Lung microvascular endothelial cell (primary cell): ENCODE measurements at places on chromosomes 2 and 18. TPM values are rescaled to one million over a fixed set of nuclear protein-coding genes. Genes with fewer than 3 reads are reported as not detected.
A peak's percentile ranks its signal among the peaks of the same experiment; 100 is the strongest.

GRCh38 chr18:59051470-59052165 lies 88.1 kb upstream of the SEC11C start:
- DNase-seq = no peak

DNA sequence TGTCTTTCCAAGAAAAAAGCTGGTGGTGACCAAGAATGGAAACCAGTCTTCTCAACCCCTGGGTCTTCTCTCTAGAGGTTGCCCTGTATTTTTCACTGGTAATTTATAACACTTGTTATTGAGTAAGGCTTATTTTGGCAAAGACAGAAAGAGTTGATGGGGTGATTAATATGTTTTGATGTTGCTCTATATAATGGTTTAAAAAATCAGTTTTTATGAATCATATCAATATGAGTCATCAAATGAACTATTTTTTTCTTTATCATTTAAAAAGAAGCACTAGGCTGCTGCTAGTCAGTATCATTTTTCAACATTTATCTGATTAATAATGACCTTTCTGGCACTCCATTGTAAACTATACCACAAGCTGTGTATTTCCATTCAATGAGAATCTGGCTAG lies 1142.2 kb downstream of the LRP1B start:
- DNase-seq = peak; percentile 5

DNA sequence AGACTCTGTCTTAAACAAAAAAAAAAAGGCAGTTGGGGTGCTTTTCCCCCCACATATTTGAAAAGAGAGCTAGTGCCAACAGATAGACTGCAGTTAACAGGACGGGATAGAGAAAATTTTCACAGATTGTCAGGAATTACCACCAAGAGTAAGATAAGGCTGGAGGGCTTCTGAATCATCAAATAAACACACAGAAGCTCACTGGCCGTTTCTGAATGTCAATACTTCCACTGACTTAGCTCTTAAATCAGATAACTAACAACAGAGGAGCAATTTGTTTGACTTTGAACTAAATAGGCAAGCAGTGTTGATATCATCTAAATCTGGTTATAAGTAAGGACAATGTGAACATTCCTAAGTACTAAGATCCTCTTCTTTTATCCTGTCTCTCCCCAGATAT lies 34.7 kb downstream of the PIEZO2 start:
- no peak for DNase-seq

DNA sequence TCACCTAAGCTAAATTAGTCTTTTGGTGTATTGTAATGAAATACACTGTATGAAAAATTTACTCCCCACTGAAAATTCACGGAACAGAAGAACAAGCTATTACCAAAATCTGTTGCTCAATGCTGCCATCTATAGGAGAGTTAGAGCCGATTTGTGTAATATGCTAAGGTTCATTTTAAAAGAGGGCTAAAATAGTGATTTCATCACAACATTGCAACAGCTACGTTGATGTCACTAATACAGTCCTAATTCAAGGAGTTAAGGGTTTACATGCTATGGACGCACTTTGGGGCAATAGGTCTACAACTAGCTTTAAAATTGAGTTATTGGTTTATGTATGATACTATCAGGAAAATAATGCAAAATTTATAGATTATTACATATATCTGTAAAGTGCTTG lies 3.0 kb upstream of the IRS1 start:
- DNase-seq = peak; percentile 80

GRCh38 chr2:360124-360523 lies 72.2 kb upstream of the ALKAL2 start:
- DNase-seq = no peak

- peak; percentile 82 for DNase-seq
These were observed 50.2 kb upstream of the EML4 start for GRCh38 chr2:42118754-42119569.

GRCh38 chr18:33495278-33495677 lies 54.8 kb upstream of the CCDC178 start:
- peak; percentile 42 for DNase-seq

- no peak for DNase-seq
These were observed 6.2 kb upstream of the SATB2 start for GRCh38 chr2:199463708-199464605.

GRCh38 chr2:205571360-205571959 lies 110.8 kb upstream of the NRP2 start:
- DNase-seq = no peak

GRCh38 chr18:60200558-60200957 lies 172.0 kb downstream of the MC4R start:
- no peak for DNase-seq

DNA sequence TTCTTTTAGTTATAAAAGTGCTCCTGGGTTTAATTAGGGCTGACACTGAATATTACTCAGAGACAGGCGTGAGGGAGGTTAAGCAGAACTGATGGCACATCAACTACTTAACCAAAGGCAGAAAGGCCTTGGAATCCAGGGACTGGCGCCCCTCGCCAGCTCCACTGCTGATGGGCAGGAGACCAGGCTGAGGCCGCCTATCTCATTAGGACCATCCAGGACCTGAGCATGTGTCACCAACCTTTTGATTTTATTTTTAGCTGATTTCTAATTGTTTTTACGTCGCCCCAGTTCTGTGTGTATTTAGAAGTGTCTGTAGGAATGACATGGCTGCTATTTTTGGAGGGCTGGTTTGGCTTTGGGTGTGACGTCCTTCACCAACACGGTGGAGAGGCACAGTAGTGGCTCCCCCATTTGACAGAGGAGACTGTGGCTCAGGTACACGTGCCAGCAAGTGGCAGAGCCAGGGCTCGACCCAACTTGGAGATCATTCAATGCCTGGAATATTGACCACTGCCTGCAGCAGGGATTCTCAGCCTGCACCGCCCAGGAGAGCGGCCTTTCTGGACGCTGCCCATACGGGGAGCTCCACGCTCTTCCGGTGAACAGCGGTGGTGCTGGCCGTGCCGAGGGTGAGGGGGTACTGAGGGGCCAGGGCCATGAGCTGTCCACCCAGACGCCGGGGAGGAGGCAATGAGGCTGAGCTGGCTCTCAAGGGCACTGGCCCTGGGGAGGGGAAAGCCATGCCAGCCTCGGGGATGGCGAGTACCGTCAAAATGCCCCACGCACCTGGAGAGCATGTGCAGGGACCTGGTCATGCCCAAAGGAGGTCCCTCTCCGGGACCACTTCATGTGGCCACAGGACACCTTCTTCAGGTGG lies 205.7 kb downstream of the ASB1 start:
- DNase-seq = no peak

GRCh38 chr2:120034621-120035020 lies 21.7 kb downstream of the EPB41L5 start:
- no peak for DNase-seq

GRCh38 chr2:72389447-72389846 lies 241.8 kb upstream of the CYP26B1 start:
- DNase-seq = no peak

DNA sequence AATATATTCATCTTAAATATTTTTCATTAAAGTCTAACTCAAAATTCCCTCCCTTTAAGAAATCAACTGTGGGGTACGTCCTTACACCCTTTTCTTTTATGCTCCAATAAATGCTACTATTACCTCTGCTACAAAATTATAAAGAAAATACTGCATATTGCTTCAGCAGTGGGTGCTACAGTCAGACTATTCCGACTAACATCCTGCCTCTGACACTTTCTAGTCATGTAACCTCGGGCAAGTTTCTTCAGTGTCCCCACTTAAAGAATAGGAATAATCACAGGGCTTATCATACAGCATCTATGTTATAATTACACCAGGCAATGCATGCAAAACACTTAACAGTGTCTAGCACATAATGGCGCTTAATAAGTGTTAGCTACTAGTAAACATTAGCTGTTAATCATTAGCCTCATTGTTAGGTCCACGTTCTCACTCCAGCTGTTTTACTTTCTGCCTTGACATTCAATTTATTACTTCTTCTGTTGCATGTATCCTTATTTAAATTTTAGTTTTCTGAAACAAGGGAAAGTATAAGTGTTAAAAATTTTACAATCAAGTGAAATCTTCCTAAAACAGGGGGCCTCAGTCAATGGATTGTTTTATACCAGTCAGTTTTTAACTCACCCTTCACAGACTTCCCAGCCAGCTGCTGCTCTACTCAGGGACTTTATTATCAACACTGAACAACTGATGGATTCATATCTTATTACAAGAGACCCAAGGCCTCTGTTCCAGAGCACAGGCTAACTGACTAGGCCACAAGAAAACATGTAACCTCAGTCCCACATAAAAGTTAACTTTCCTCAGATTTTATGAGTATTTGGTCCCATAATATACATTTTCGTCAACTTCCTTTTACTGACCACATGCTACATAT lies 54.0 kb downstream of the CLASP1 start:
- no peak for DNase-seq

DNA sequence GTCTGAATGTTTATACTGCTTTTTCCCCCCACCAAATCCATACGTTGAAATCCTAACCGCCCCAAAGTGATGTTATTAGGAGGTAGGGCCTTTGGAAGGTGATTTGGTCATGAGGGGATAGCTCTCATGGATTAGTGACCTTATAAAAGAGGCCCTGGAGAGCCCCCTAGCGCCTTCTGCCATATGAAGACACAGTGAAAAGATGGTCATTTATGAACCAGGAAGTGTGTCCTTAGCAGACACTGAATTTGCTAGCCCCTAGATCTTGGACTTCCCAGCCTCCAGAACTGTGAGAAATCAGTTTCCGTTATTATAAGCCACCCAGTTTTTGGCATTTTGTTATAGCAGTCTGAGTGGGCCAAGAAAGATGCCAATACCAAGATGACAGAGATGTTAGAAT lies 7.2 kb upstream of the TSN start:
- DNase-seq = peak; percentile 53

DNA sequence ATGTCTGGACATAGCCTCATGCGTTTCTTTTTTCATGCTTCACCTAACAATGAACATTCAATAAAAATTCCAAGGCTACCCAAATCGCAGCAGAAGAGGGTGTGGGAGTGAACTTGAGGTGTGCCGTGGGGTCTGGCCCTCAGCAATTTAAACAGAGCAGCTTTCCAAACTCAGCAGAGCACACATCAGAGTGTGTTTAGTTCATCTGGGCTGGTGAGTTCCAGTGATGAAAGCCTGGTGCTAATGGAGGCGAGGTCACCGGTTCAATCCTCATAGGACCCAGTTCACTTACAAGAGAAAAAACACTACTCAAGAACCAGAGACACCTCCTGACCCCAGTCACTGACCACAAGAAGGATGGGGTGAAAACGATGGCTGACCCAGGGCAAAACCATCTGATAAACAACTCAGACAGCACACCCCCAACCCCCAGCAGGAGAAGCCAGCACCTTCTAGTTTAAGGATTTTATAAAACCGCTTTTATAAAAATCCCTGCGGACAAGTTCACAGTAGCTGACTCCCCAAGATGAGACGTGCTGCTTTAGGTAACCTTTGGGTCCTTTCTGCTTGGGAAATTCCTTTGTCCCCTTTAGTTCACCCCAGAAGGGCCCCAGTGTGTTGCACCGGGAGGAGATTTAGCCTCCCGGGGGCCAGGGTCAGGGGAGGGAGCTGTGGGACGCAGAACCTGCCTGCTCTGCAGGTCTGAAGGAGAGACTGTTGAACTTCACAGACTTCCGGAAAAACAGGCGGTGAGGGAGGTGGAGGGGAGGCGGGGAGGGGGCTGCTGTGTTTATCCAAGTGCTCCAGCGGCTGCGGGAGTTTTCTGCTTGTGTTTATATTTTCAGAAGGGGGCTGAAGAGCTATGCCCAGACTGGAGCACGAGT lies 152.7 kb upstream of the SOX11 start:
- no peak for DNase-seq

SERPINB3 gene
- total RNA-seq = not detected in 2 replicates

CFAP65 gene
- total RNA-seq = not detected in 2 replicates

SNORC gene
- total RNA-seq = under 0.01 and 0.40 TPM in 2 replicates

ZSWIM2 gene
- total RNA-seq = not detected in 2 replicates
